ENCODE measurements at places on chromosomes 5 and 9.
A peak's percentile ranks its signal among the peaks of the same experiment; 100 is the strongest.

DNA sequence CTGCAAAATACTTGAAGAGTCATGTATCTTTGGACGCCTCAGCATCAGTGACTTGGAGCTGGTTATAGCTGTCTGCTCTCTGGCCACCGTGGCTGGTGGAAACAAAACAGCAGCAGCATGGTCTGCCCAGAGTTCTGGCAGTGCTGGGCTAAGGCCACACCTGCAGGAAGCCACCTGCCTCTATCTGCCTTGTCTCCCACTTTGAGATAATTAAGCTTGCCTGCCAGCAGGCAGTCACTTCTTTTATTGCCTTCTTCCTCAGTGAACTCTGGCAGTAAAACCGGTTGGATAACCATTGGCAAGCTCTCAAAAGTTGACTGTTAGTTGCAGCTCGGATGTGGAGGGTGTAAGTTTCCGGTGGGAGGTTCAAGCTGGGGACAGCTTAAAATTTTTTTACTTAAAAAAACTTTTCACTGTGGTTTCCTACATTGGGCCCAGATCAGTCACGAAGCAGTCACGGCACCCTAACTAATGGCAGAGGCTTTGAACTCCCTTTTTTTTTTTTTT, 4.9 kb downstream of the SMIM3 start:
- DNase-seq: peak; percentile 68

GRCh38 chr5:36054647-36055046, 12.0 kb downstream of the UGT3A2 start:
- DNase-seq: no peak

DNA sequence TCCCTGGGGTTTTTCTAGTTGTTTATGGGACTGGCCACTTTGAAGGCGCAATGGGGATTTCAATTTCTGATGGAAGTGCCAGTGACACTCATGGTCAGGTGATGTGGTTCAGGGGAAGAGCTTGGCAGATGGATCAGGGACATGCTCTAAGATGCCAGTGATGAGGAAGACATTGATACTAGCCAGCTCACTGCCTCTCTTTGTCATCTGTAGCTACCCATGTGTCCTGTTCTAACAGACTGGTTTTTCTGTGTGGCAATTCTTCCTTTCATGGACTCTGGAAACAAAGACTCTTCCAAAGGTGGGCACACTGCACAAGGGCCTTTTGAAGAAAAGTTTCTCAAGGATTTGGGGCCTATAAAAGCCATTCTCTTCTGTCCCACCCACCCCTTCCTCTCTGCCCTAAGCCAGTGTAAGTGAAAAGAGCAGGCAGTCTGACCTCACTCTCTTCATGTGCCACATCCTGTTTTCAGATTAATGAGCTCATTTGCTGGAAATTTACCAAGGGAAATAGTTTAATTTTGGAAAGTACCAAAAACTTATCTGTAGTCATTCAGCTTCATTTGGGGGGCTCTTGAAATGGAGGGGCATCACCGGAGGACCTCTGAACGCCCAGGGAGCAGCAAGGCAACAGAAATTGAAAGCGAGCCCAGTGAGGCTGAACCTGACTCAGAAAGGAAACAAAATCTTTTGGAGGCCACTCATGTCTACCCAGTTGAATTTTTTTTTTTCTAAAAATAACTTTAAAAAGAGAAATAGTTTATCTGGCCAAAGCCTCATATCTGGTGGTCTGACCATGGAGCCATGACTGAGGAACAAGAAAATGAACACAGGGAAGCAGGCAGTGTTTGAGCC, 4.9 kb upstream of the TRAF1 start:
- peak; percentile 68 for DNase-seq

GRCh38 chr5:28328681-28329080, 1290.3 kb upstream of the CDH9 start:
- no peak for DNase-seq

- no peak for DNase-seq
These were observed 535.8 kb downstream of the CYLC2 start for GRCh38 chr9:103530934-103531333.

DNA sequence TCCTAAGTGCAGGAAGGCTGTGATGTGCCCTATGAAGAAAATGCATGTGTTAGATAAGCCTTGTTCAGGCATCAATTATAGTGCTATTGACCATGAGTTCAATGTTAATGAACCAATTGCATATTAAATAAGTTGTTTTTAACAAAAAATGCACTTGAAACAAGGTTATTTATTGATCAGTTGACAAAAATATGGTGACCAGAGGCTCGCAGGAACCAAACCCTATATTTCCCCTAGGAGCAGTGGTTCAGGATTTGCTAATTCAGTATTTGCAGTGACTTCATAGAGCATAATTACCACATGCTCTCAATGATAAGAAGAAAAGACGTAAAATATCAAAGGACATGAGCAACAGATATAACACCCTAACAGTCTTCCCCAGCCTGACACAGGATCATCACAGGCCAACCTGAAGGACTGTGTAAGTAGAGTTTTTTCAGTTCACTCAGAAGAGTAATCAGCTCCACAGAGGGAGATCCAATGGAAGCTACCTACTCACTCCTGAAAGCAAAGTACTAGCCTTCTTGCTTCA, 92.3 kb downstream of the SEMA5A start:
- DNase-seq: no peak

GRCh38 chr5:107388141-107388861, 282.4 kb downstream of the EFNA5 start:
- no peak for DNase-seq

GRCh38 chr5:156802501-156802900, 47.6 kb upstream of the PPP1R2B start:
- no peak for DNase-seq

GRCh38 chr5:106862450-106863193, 808.1 kb downstream of the EFNA5 start:
- DNase-seq: no peak

- DNase-seq: no peak
These were observed 122.7 kb downstream of the ARL15 start for GRCh38 chr5:54187694-54188093.

GRCh38 chr9:98034593-98035546, 21.7 kb upstream of the NANS start:
- DNase-seq: peak; percentile 89

GRCh38 chr5:145980718-145981117, 44.3 kb downstream of the SH3RF2 start:
- no peak for DNase-seq

GRCh38 chr9:88949961-88950340, 41.3 kb upstream of the S1PR3 start:
- DNase-seq: no peak

- DNase-seq: no peak
These were observed 724 bp downstream of the NDUFS6 start for GRCh38 chr5:1801967-1802295.

- DNase-seq: peak; percentile 0
These were observed 3.8 kb upstream of the PDLIM4 start for GRCh38 chr5:132253452-132254320.

DNA sequence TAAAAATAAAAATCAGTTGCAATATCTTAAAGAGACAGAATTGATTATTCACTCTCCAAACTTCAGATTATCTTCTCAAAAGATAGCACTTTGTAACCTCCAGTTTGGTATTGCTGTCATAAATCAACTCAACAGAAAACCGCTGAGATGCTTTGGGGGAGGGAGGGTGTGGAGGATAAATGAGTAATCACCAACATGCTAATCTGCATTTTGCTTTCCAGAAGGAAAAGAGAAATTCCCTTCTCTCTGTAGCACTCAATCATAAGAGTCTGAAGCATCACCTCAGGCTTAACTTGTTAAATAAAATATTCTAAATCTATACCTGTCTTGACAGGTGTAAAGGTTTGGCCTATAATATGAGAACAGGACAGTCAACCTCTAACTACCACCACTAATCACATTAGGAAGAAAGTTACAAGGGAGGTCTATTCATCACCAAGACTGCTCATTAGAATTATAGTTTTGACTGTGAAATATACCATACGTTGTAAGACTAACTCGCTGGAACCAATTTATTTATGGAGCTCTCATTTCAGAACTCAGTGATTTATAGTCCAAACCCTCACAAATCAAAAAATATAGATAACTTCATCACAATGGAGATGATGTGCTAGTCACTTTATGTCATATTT, 89.0 kb downstream of the PIK3R1 start:
- DNase-seq: peak; percentile 20

GRCh38 chr5:174655351-174655750, 69.0 kb upstream of the MSX2 start:
- DNase-seq: no peak

- DNase-seq: peak; percentile 76
These were observed 17.0 kb upstream of the CRB2 start for GRCh38 chr9:123338710-123339665.

DNA sequence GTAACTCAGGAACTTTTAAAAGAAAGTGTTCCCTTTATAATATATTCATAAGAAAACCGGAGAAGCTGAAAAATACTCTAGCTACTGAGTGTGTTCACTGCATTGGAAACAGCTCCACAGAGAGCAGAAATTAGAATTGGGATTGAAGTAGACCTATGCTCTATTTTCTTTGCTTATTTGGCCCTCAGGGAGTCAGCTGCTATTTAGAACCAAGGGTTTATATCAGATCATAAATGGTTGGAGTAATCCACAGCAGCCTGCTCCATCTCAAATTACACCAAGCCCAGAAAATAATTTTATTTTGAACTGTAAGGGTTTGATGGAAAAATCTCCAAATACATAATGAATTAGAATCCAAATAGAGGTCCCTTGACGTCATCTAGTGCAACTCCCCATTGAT, 202.6 kb downstream of the ADAMTSL1 start:
- DNase-seq: no peak

Data from activated naive CD4-positive, alpha-beta T cell treated with Interleukin-2 at 50 U/mL for 16 hours (primary cell).